ENCODE measurements at places on chromosomes 1 and 21.

DNA sequence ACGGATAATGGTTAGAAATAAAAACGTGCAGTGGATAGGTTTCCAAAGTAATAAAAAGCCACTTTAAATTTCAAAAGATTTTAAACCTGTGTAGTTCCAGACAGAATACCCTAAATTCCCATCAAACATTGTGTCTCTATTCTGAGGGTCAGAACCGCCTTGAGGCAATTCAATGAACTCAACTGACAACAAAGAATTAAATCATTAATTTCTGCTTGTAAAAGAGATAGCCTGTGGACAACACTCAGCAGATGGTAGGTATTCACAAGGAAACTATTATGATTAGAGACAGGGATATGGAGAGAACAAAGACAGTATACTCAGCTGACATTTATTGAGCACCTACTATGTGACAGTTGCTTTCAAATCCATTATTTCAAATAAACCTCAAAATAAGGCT, 35.1 kb upstream of the JUN start:
- DNase-seq = no peak

DNA sequence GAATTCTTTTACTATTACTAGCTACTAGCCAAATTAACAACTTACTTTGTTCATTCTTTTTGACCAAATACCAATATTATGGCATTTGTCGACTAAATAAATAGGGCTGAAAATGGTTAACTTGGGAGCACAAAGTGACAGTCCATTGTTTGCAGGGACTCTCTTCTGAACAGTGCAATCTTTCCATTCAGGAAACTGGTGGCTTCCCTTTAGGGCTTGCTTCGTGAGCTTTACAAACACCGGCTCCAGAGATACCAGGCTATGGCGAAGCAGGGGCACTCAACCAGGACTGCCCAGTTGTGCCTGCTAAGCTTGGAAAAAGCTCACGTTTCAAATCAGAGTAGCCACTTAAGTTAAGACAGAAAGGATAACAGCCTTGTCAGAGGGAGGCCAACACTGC, 12.3 kb downstream of the RAB42 start:
- no peak for DNase-seq

- no peak for DNase-seq
Observed at GRCh38 chr1:150543500-150544143, 5.6 kb upstream of the ADAMTSL4 start.

- no peak for DNase-seq
Observed at GRCh38 chr1:16129921-16130543, 25.8 kb downstream of the EPHA2 start.

GRCh38 chr1:16078925-16079656, 5.6 kb upstream of the FAM131C start:
- DNase-seq = peak; percentile 54
